OCI-LY7 (cell line): ENCODE measurements at places on chromosomes 2 and 18. TPM values are rescaled to one million over a fixed set of nuclear protein-coding genes. Genes with fewer than 3 reads are reported as not detected.
A peak's percentile ranks its signal among the peaks of the same experiment; 100 is the strongest.

GRCh38 chr2:68594674-68595492, 48.5 kb upstream of the PROKR1 start:
- peak; percentile 57 for DNase-seq

The CAPN14 gene
- 2.7 and 4.0 TPM in 2 replicates for total RNA-seq

The PID1 gene
- total RNA-seq, result not detected in 2 replicates

DNA sequence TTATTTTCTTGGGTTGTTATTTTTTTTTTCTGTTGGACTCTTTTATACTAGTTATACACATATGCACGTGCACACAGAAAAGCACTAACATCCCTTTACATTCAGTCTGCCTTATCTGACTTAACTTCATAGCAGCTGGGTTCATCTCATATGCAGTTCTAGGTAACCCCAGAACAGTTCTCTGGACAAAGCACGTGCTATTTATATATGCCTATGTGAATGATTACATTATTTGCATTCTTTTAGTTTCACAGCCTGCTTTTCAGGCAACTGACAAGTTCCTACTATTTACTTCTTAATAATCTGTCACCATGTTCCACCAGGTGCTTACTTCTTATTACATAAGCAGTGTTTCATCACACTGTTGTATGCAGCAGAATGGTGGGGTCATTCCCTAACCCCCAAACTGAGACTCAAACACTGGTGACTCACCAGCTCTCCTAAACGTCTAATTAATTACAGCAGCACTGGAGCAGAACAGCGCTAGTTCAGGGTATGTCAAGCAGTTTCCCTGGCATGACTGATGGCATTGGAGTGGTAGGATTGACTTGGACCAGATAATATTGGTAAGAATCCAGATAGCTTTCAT, 372.8 kb downstream of the CLIP4 start:
- no peak for DNase-seq

- no peak for DNase-seq
These were observed 230.1 kb upstream of the CCDC150 start for GRCh38 chr2:196409376-196409775.

DNA sequence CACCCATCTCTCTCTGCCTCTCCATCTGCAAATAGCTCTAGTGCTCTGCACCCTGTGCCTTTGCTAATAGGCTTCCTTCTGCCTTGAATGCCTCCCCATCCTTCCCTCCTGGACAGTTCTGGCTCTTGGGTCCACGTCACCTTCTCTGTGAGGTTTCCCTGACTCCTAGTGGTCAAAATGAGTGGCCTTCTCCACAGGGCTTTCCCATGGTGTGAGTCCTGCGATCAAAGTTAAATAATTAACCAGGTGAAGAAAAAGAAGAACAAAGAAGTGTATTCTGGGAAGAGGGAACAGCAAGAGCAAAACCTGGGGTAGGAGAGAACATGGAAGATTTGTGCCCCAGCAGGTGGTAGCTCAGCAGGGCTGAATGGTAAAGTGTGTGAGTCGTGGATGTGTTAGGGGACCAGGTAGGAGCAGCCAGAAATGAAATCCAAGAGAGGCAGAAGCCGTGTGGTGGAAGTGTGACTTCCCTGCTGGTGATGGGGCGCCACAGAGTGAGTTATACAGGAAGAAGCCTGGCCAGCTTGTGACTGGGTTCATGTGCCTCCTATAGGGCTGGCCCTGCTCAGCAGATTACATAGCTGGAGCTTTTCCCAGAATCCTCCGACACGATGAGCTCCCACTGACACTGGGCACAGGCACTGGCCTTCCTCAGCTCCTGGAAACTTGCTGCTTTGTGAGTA, 93.8 kb upstream of the LDAH start:
- no peak for DNase-seq
